CD8-positive, alpha-beta memory T cell (primary cell): ENCODE measurements at places on chromosomes 7 and 10. TPM values are rescaled to one million over a fixed set of nuclear protein-coding genes. Genes with fewer than 3 reads are reported as not detected.

GRCh38 chr7:146701166-146701565 is 584.6 kb downstream of the CNTNAP2 start:
- no peaks in the 10 kb centered on the region for H3K36me3 ChIP-seq
- no peaks in the 10 kb centered on the region for H3K27me3 ChIP-seq
- DNase-seq: no peak
- no peak overlapping the region for H3K27ac ChIP-seq
- no peaks in the 10 kb centered on the region for H3K4me1 ChIP-seq

DNA sequence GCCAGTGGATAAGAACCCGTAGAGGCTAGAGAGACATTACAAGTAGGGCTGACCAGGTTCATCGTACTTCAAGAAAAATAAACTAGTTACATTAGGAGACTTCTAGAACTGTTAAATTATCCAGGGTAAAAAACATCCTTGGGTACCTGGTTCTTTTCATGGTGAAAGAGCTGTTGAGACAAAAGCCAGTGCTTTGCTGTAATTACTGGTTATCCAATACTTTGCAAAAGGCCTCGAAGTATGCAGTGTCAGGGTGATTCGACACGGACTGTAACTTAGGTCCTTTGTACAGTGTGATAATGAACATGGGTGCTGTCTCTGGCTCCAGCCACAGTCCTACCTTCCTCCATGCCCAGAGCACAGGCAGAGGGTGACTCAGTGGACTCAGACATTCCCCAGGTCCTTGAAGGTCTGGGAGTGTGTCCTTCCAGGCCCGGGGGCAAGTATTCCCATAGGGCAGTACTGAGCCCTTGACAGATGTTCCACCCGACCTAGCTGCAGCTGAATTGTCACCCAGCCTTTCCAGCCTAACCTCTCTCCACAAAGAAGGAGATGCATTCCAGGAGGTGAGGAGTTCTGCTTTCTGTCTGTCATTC is 123.6 kb upstream of the TMEM72 start:
- no peaks in the 10 kb centered on the region for H3K27me3 ChIP-seq
- H3K4me3 ChIP-seq: no peak overlapping the region
- H3K27ac ChIP-seq: no peak overlapping the region

GRCh38 chr10:7886056-7886455 is 67.8 kb downstream of the TAF3 start:
- H3K4me3 ChIP-seq: no peak overlapping the region
- no peaks in the 10 kb centered on the region for H3K27me3 ChIP-seq
- H3K36me3 ChIP-seq: no peaks in the 10 kb centered on the region
- DNase-seq: no peak

ADCK2 gene
- 34.2 TPM for total RNA-seq

LIPM gene
- total RNA-seq: not detected
